ENCODE measurements at places on chromosomes 7 and 10.

DNA sequence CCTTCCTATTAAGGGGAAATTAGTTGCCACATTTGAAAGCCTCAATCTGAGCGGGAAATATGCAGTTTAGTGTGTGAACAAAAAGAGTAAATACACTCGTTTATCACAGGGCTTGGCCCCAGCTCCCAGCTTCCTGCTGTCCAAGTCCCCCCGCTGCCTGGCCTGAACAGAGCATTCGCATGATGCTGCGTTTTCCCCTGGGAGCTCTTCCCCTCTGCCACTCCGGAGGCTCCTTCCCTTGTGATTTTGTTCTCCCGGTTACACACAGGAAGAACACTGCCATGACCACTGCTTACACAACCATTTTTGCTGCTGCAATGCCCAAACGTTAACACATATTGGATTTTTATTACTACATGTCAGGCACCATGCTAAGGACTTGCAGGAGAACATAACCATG lies 120.7 kb upstream of the ADARB2 start:
- no peak for DNase-seq

DNA sequence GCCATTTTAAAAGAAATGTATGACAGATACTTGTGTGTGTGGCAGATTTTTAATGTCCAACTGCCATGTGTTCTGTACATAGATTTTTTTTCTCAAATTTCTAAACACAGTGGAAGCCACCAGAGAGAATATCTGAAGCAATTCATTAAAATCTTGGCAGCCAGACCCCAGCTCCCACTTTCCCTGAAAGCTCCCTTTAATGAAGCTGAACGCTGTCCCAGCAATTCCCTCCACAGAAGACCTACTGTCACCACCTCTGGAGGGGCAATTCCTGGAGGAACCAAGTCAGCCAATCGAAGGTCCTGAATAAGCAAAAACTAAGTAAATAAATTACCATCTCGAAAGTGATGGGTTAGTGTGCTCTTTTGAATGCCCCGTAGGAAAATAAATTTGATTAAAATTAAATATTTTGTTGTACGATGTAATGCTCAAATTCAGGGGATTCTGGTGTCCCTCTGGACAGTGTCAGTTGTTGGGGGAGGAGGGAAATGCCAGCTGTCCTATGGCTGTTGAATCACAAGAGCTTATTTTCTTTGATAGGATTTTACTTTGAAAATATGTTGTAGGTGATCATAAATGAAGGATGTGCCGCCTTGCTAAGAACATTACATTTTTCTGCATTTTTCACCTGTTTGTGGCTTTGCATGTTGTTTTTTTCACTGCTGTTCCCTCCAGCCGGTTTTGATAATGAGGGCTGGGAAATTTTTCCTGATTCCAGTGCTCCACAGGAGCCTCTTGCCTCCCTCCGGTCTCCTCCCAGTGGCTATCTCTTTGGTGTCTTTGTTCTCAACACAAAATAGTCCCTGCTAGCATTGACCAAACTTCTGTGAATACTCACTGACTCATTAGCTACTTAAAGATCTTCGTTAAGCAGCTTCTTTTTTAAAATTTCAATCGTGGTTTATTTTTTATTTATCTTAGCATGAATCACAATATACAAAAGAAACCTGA lies 9.2 kb upstream of the GSAP start:
- no peak for DNase-seq

DNA sequence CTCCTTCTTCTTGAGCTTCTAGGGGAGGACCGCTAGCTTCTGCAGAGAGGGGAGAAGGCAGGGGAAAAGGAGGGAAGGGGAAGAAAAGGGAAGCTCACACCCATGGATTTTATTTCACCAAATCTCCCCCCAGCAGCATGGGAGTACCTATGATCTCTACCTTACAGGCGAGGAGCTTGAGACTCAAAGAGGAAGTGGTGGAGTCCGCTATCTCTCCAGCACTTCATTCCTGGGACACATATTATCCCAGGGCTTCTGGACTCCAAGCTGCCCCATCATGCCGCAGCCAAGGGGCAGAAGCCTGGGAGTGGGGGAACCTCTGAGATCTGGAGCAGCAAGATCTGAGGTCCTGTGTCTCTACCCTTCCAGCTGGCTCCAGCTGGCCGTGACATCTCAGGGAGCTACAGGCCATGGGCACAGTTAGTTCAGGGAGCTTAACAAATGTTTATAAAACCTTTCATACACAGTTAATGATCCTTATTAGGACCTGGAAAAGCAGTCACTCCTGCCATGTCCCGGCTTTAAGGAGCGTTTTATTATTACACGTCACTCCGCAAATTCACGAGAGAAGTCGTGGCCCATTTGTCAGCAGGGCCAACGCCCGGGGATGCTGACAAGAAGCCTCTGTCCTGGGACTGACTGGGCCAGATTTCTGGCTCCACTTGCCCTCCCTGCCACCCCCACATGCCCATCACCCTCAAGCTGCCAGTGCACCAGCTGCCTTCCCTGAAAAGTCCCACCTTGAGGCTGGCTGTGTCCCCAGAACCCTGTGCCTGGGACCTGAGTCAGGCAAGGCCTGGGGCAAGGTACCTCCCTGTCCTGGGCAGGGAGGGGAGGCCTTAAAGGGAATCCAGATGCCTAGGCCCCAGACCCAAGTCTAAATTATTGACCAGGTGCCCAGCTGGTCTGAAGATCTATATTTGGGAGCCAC lies 132.1 kb upstream of the ZMIZ1 start:
- DNase-seq, result no peak

- no peak for DNase-seq
Observed at GRCh38 chr7:44706788-44707557, 41.7 kb upstream of the ZMIZ2 start.

- DNase-seq, result no peak
Observed at GRCh38 chr7:122896509-122896908, 10.2 kb upstream of the CADPS2 start.

GRCh38 chr10:15494850-15495506 lies 123.9 kb upstream of the FAM171A1 start:
- DNase-seq, result no peak

DNA sequence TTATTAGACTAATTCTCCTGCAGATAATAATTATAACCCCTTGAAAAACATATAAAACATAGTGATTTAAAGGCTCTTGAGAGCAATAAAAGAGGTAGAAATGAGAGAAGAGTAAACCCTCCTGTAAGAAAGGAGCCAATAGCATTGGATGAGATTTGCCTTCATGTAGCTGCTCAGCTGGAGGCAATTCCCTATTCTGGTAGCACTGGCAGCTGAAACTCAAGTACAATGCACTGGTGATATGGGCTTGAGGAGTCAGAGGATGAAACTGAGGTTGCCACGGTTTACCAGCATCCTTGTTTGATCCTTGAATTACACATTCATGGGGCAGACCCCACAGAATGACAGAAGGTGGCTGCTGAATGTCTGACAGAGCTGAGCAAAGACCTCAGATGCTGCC lies 76.4 kb downstream of the CTTNBP2 start:
- no peak for DNase-seq

- DNase-seq, result no peak
Observed at GRCh38 chr10:36183056-36183455, 541.0 kb upstream of the FZD8 start.

DNA sequence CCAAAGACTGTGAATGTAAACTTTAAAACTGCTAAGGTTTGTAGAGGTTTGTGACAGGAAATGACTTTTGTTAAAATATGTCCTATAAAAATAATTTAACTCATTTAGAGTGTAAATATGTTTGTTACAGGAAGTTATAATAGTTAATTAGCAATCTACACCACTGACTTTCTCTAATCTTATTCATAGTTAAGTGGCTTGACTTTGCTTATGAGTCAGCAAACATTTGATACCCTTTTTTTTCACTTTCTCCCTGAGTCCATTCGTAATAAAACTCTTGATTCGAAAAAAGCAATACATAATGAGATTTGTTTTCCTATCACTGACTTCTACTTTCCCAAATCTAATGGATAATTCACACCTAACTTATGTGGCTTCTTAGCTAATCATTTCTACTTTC lies 317.7 kb upstream of the SEMA3C start:
- DNase-seq, result no peak

All from stimulated activated CD8-positive, alpha-beta memory T cell treated with anti-CD3 and anti-CD28 coated beads, Interleukin-7, amount 100 ng/mL, for 1 hour (primary cell).